A549 treated with ZK216348 at 1 μM for 4 hours (cell line): ENCODE measurements at places on chromosomes 7 and 10. TPM values are rescaled to one million over a fixed set of nuclear protein-coding genes. Genes with fewer than 3 reads are reported as not detected.

The STOX1 gene
- total RNA-seq, result 0.52 to 1.1 TPM (median 0.74 TPM) in 5 replicates

The MORN4 gene
- total RNA-seq, result 6.8 to 9.0 TPM (median 8.4 TPM) in 5 replicates

The DNAH11 gene
- 0.15 to 0.35 TPM (median 0.21 TPM) in 5 replicates for total RNA-seq

The ARMH3 gene
- 8.3 to 13.7 TPM (median 11.9 TPM) in 5 replicates for total RNA-seq
